ENCODE measurements at places on chromosomes 11 and 22. TPM values are rescaled to one million over a fixed set of nuclear protein-coding genes. Genes with fewer than 3 reads are reported as not detected.

CARNS1 gene
- total RNA-seq = 1.7 TPM

OR1S1 gene
- total RNA-seq = not detected

B3GAT1 gene
- 0.74 TPM for total RNA-seq

SMIM35 gene
- not detected for total RNA-seq
